ENCODE measurements at places on chromosomes 3 and 15.

GRCh38 chr3:82236257-82236656 is 474.8 kb upstream of the GBE1 start:
- DNase-seq, result no peak

- no peak for DNase-seq
These were observed 63.0 kb downstream of the VPS8 start for GRCh38 chr3:184874709-184875644.

DNA sequence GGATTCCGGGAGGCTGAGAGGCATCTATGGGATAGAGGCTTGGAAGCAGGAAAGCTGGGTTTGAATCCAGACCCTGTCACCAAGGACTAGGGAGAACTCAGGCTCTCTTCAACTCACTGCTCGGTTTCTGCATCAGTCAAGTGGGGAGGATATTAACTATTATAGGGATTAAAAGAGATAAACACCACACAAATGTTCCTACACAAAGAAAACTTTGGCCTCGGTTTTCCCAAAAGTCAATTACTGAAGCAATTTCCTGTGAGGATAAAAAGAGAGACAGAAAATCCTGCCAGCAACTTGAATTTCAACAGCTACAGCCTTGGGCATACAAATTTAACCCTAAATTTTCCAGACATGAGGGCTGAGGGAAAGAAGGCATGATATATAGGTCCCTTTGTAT is 36.0 kb downstream of the ITGB5 start:
- DNase-seq, result no peak

DNA sequence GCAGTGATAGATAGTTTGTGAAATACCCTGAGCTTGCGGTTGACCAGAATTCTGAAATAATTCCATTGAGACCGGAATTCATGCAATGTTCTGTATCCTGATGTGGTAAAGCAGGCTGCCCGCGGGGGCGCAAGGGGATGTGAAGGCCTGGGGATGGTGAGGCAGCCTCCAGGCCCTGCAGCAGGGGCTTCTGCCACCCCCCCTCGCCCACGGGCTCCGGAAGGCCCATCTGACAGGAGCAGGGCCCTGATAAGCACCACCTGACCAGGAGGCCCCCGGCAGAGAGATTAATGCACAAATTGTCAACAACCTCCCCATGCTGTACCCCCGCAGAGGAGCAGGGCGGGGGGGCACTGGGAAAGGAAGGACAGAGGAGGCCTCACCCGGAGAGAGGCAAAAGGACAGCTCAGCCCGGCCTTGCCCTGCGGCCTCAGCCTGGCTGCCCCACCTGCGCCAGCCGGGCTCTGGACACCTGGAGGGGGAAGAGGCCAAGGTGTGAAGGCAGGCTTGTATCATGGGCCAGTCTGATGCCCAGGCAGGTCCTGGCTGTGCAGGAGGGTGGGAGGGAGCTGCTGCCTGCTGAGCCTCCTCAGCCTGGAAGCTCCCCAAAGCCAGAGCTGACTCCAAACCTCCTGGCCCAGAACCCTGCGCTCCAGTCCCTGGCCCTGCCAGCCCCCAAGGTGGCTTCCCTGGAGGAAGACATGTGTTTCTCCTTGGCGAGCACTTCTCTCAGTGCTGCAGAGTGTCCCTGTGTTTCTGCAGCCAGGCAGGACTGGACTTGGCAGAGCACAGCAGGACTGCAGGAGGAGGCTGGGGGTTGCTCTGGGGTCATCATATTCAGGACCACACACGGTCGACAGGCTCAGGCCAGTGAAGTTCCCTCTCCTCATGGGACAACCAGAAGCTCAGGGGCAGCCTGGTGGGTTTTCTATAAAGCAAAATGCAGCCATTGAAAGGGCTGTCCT is 46.5 kb downstream of the RPN1 start:
- no peak for DNase-seq

DNA sequence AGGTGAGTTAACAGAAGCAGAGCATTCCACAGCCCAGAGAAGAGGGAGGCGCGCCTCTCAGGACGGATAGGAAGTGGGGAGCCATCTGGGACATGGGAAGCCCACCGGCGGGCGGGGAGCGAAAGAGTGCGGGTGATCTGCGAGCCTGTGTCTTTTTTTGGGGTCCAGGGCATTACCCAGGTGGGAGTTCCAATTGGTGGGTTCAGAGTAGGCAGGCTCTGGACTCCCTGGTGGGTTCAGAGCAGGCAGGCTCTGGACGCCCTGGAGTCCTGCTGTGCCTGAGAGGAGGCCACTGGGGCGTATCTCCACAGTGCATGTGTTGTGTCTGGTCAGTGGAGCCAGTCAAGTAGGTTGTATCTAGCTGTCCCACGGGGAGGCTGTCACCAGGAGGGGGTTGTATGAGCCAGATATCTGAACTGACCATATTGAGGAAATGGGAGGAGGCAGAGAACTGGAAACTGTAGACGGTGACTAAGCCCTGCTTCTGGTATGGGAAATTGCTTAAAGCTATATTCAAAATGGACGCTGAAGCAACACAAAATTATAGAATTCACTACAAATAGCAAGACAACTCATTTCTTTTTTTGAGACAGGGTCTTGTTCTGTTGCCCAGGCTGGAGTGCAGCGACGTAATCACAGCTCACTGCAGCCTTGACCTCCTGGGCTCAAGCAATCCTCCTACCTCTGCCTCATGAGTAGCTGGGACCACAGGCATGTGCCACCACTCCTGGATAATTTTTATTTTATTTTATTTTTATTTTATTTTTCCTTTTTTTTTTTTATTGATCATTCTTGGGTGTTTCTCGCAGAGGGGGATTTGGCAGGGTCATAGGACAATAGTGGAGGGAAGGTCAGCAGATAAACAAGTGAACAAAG is 34.5 kb upstream of the CHST2 start:
- no peak for DNase-seq

- DNase-seq, result no peak
These were observed 157.1 kb upstream of the TGFBR2 start for GRCh38 chr3:30449290-30449632.

DNA sequence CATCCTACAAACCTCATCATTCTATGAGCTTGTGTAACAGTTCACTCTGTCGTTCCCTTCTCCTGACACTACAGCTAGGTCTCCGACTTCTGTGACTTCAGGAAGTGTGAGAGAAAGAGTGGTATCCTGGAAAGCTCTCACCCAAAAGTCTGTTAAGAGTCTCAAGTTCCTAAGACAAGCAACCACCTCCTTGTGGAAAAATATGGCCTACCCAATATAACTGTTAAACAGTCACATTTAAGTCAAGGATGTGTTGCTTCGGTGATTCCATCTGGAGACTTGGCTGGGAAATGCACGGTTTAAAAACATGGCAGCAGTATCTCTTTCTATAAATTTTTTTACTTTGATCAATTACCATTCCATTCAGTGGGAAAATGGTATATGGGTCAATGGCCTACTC is 13.8 kb downstream of the FEZF2 start:
- no peak for DNase-seq

- no peak for DNase-seq
These were observed 19.2 kb downstream of the GYG1 start for GRCh38 chr3:149010504-149010951.
